ENCODE measurements at places on chromosomes 16 and 17.

- peak; percentile 64 for DNase-seq
Observed at GRCh38 chr17:45132572-45133463, 503 bp upstream of the PLCD3 start.

DNA sequence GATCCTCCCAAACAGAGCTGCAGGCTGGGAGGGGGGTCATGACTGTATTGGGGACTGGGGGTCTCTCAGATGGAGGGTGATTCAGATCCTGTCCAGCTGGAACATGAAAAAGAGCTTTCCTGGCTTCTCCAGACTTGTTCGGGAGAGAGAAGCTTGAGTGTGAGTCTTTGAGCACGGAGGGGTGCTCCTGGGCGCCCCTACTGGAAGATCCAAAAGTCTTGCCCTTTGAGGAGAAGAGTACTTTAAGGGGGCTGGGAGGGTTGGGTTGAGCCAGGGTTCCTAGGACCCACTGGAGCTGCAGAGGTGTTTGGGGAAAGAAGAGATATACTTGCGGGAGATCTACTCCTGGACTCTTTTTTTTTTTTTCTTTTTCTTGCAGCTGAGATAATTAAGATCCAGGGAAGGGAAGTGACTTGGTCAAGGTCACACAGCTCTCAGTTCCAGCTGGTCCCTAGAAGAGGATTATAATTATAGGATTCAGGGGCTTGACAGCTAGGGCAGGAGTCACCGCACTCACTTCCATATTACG is 8.4 kb downstream of the RARA start:
- DNase-seq: no peak

- DNase-seq: no peak
Observed at GRCh38 chr17:31308372-31309334, 5.2 kb downstream of the EVI2B start.

GRCh38 chr16:85222155-85222863 is 110.0 kb upstream of the CIBAR2 start:
- DNase-seq: no peak

Data from caudate nucleus (tissue), 63 donors.